ENCODE measurements at places on chromosomes 5 and 9.

GRCh38 chr5:113194125-113194524 lies 217.5 kb downstream of the DCP2 start:
- DNase-seq, result no peak

GRCh38 chr5:173660481-173661280 lies 44.2 kb upstream of the BOD1 start:
- no peak for DNase-seq

- no peak for DNase-seq
These were observed 310.5 kb downstream of the CETN3 start for GRCh38 chr5:90099099-90099498.

DNA sequence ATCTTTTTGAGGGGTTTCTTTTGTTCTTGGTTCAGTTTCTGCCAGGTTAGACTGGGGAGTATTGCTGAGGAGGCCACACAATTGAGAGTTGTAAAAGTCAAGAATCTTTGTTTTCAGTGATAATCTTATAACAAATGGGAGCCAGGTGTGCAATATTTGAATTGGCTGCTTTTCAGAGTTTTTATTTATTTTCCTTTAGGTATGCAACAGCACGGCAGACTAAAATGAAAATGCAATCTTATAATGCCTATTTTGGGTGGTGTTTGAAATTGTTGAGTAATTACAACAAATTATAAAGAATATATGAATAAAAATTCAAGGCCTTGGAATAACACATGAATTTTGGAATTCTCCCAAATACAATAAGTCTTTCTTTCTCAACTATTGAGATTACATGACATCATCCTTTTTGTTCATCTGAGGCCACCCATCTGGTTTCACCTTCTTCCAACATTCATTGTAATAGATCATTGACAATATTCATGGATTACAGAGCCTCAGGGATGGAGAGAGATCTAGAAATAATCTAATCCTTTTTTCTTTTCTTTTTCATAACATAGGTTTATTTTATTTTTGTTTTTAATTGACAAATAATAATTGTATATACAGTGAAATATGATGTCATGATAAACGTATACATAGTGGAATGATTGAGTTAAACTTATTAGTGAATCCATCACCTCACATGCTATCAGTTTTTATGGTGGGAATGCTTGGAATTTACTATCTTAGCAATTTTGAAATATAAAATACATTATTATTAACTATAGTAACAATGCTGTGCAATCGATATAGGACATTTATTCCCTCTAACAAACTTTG lies 1061.0 kb downstream of the NR2F1-AS1 start:
- DNase-seq, result no peak

- no peak for DNase-seq
These were observed 119.6 kb upstream of the NFIB start for GRCh38 chr9:14433351-14434157.
